ENCODE measurements at places on chromosomes 11 and 22. TPM values are rescaled to one million over a fixed set of nuclear protein-coding genes. Genes with fewer than 3 reads are reported as not detected.
A peak's percentile ranks its signal among the peaks of the same experiment; 100 is the strongest.

DNA sequence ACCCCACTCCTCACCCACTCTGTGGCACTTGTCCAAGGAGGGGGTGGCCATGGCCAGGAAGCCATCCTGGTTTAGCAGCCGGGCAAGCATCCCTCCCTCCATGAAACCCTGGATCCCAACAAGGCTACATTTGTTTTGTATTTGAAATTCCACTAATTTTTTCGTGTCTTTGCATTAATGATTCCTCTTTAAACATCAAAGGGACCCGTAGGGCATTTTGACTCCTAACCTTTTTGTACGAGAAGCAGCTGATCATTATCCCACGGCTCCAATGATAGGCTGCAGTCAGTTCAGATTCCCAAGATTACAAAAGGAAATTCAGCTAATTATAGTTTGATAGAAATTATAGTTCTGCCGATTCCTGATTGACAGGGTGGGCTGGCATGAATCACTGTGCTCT, 10.7 kb downstream of the MYEOV start:
- DNase-seq: no peak

DNA sequence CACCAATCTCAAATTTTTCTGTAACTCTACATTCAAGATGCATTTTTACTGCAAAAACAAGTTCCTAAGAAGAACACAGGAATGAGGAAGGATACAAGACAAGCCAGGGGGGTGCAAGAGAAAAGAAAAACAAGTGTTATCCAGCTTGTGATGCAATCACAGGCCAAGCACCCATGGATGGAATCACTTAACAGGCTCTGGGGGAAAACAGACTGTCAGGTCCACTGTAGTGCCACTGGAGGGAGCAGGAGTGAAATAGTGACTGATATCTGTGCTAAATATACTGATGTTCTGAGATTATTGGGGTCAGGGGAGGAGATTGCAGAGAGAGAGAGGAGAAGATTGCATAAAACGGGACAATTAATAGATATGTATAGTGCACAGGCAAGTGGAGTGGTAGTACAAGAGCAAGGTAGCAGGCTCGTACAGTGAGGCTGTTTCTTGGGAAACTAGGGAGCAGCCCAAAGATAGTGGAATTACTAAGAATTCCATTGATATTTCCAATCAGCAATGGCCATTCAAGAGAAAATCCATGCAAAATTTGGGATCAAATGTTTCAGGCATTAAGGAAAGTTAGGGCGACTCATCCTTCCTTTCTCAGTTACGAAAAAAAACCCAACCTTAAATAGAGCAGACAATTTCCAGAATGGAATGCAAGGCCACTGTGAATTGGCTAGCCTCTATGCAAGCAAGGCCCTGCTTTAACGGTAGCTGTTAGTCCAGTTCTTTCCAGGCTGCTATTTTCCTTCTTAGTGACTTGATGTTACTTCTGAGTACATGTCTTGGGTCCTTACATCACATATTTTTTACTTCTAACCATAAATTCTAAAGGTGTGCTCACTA, 52.2 kb upstream of the CEP126 start:
- DNase-seq: peak; percentile 82

- no peak for DNase-seq
These were observed 123.1 kb downstream of the MPPED1 start for GRCh38 chr22:43534916-43535315.

- no peak for DNase-seq
These were observed 46.3 kb downstream of the IGLL1 start for GRCh38 chr22:23533771-23534191.

DNA sequence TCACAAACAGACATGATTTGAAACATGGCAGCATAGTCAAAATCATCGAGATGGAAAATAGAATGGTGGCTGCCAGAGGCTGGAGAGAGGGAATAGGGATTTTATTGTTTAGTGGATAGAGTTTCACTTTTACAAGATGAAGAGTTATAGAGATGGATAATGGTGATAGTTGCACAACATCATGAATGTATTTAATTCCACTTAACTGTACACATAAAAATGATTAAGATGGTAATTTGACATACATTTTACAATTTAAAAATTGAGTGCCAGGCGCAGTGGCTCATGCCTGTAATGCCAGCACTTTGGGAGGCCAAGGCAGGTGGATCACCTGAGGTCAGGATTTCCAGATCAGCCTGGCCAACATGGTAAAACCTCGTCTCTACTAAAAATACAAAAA, 21.2 kb downstream of the TTC28 start:
- no peak for DNase-seq

DNA sequence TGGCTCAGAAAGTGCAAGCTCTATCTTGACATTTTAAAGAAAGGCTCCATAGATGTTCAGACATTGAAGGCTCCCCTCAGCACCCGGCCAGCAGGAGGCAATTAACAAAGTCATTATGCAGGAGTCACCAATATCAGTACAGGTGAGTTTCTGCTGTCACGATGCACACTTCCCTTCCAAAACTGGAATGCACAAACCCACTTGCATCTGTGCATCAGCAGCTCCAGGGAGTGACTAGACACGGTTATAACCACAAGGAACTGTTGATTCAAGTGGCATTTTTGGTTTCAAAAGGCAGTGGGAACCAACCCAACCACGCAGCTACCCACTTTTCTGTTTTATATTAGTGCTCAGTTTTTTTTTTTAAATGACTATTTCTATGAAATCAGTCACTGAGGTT, 293.9 kb upstream of the NARS2 start:
- DNase-seq: no peak

GRCh38 chr22:43811777-43812148, 342 bp downstream of the EFCAB6 start:
- DNase-seq: peak; percentile 49

- DNase-seq: peak; percentile 34
These were observed 9.7 kb upstream of the NEFH start for GRCh38 chr22:29470159-29470855.

- peak; percentile 16 for DNase-seq
These were observed 39.1 kb downstream of the SLC35F2 start for GRCh38 chr11:107819361-107820014.

DNA sequence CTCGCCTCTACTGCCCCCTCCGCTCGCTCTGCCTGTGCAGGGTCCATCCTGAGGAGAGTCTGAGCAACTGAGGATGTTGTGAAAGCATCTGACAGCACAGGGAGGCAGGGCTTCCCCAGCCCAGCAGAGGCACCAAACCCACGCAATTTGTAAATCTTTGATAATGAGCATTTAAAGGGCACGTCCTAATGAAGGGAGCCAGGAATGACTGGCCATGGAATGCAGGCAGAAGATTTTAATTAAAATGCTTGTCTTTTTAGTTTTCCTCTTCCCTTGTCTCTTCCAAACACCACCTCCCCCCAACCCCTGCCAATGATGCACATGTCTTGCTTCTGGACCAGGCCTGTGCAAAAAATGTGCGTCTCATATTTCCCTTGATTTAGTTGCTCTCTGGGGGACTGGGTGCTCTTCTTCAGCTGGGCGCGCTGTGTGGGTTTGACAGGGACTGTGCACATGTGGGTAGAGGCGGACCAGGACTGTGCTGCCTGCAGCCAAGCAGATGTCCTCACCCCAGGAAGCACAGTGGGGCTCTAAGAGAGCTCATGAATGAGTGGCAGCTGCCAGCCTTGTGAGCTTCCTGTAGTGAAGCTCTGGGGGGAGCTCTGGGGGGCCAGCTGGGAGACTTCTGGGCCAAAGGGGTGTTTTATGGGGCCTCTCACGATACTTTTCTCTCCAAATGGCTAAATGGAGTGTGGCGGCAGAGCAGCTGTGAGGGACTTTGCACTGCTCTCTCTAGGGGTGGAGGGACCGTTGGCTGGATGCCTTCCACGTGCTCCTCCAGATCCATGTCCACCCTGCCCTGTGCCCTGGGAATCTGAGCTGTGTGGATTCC, 273.5 kb downstream of the ST3GAL4 start:
- peak; percentile 32 for DNase-seq

GRCh38 chr22:45188779-45189178, 25.1 kb downstream of the NUP50 start:
- no peak for DNase-seq

GRCh38 chr11:44993971-44994704, 43.5 kb upstream of the TP53I11 start:
- DNase-seq: no peak

DNA sequence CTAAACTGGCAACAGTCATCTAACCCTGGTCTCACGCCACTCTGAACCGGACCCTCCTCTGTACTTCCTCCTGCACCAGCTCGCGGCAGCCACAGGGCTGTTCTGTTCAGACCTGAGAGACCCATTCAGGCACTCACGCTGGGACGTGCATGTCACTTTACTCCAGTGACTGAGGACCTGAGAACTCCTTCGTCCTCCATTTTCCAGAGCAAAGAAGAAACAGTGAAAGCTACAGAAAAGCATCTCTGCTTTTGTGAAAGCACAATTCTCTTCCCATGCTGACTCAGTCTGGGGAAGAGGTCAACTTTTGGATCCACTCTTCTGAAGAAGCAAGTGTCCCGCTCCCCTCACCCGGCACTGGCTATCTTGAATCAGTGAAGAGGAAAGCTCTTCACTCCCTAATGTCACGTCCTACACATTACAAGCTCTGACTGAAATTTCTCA, 24.5 kb downstream of the PISD start:
- DNase-seq: no peak

Gene TECTA
- total RNA-seq: 1.5 TPM

Gene ZNF214
- total RNA-seq: 2.9 TPM

Gene MAP6
- 3.4 TPM for total RNA-seq

Gene BTBD10
- 56.3 TPM for total RNA-seq

Gene SOX10
- total RNA-seq: not detected

Gene MMP8
- not detected for total RNA-seq

Gene CARD10
- 5.8 TPM for total RNA-seq

Gene CEND1
- 1.2 TPM for total RNA-seq
